ENCODE measurements at places on chromosomes 3 and 15.

DNA sequence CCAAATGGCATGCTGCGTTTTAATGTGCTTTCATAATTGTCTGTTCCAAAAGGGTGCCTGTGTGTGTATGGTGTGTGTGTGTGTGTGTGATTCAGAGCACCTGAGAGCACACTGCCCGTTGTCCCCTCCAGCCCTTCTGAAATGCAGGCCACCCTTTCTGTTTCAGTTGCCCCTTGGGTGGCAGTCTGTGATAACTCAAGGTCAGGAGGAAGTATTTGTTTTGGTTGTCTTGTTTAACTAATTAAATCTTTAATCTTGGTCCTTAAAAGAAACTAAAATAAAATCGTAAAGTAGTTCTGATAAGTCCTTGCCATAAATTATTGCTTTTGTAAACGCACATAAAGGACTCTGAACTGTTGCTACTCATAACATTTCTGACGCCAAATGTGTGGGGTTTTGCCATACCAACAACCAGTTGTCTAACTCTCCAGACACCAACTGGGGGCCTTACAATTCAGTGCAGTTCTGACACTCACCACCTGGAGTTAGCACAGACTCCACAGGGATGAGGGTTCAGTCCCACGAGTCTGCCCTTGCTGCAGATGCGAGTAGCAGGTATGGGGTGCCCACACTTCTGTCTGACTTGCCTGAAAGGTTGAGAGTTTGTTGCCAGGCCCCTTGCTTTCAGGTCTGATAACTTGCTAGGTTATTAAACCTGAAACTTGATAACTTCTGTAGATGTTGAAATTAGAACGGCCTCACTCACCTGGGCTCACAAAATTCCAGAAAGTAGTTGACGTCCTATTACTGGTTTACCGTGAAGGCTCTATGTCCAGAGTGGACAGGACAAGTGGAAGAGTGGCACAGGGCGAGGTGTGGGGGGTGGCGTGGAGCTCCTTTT, 157.3 kb downstream of the IGF1R start:
- no peak for DNase-seq

DNA sequence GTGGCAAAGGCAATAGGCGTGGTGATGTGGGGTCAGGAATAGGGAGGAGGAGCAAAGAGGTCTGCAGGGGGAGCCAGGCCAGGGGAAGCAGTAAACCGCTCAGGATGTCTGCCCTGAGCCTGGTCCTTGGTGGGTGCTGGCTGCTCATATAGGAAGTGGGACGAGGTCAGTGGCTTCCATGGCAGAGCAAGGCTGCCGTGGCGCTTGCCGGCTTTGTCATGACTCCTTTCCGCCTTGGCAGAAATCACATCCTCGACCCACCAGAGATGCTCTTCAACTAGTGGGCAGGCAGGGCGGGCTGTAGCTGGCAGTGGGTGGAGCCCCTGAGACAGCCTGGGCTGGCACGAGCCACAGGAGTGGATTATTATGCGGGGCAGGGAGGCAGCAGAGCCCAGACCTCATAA, 13.1 kb upstream of the SKOR1 start:
- no peak for DNase-seq

- no peak for DNase-seq
Observed at GRCh38 chr3:3605226-3605625, 194.0 kb upstream of the LRRN1 start.

- no peak for DNase-seq
Observed at GRCh38 chr15:60793656-60794055, 314.7 kb upstream of the ICE2 start.

GRCh38 chr3:121152573-121152972, 244.6 kb downstream of the STXBP5L start:
- DNase-seq = no peak

DNA sequence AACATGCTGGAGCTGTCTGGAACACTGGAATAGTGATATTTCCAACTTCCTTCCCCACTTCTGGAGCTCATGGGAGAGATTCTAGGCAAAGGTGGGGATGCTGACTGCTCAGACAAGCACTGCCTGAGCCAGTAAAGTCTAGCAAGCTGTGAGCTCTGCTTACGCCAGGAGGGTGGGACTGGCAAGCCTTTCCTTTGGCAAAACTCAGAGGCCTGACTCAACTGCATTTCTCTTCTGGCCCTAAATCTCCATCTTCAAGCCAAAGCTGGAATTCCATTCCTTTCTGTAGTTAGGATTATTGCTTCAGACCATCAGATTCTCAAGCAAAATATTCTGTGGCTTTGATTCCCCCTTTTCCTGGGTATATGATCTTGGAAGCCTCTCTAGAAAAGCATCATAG, 20.3 kb upstream of the EPB42 start:
- no peak for DNase-seq

DNA sequence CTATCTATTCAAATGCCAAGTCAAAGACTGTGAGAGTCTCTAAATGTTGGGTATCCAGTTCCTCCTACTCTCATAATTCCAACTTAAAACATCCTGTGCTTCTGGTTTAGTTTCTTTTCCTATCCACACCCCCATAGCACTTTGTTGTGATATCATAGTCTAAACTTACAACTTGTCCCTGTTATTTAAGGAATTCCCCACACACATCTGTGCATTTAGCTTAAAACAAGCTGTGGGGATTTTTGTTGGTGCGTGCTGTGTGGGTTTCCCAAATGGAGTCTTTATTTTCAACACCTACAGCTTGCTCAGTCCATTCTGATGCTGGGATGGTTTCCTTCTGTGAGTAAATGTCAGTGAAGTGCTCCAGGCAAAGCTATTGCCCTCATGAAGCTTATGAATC, 167.3 kb downstream of the GMNC start:
- DNase-seq = no peak

DNA sequence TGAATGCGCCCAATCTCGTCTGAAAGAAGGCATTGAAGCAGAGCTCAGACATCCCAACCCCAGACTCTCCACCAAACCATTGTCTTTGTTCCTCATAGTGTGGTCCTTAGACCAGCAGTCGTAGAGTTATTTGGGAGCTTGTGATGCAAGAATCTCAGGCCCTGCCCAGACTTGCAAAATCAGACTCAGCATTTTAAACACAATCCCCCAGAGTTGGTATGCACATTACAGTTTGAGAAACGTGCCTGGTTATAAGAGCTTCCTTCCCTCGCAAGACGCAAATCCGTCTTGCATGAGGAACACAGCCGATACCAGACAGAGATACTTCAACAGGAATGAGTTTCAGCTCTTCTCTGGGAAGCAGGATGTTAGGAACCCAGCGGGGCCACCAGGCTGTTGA, 38.9 kb upstream of the IREB2 start:
- no peak for DNase-seq
